ENCODE measurements at places on chromosomes 6 and 20.

- DNase-seq, result no peak
Observed at GRCh38 chr6:25485821-25486534, 166.0 kb upstream of the SCGN start.

- no peak for DNase-seq
Observed at GRCh38 chr20:57770852-57771720, 61.3 kb upstream of the PMEPA1 start.

- no peak for DNase-seq
Observed at GRCh38 chr6:7047128-7047527, 60.6 kb upstream of the RREB1 start.

DNA sequence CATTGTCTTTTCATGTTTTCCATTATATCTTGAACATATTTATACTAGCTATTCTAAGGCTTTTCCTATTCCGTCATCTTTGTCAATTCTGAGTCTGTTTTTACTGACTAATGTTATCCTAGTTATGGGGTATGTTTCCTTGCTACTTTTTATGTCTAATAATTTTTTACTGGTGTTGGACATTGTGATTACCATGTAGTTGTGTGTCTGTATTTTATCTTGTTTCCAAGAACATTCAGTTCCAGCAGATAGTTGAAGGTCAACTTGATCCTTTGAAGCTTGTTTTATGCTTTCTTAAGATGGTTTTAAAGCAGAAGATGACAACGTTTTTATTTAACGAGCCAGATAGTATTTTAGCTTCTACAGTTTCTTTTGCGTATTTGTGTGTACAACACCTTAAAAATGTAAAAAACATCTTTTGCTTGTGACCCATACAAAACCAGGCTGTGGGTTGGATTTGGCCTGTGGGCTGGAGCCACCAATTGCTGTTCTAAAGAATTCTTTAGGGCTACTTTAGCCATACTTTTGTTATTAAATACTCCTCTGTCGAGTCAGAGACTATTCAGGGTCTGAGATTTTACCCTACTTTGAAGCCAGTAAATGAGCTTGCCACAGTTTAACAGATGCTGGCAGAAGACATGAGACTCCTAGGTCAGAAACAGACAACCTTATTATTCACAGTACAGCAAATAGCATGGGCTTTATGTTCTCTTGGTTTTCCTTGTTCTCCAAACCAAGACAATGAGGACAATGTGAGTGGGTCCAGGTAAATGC is 38.7 kb upstream of the REV3L start:
- no peak for DNase-seq

DNA sequence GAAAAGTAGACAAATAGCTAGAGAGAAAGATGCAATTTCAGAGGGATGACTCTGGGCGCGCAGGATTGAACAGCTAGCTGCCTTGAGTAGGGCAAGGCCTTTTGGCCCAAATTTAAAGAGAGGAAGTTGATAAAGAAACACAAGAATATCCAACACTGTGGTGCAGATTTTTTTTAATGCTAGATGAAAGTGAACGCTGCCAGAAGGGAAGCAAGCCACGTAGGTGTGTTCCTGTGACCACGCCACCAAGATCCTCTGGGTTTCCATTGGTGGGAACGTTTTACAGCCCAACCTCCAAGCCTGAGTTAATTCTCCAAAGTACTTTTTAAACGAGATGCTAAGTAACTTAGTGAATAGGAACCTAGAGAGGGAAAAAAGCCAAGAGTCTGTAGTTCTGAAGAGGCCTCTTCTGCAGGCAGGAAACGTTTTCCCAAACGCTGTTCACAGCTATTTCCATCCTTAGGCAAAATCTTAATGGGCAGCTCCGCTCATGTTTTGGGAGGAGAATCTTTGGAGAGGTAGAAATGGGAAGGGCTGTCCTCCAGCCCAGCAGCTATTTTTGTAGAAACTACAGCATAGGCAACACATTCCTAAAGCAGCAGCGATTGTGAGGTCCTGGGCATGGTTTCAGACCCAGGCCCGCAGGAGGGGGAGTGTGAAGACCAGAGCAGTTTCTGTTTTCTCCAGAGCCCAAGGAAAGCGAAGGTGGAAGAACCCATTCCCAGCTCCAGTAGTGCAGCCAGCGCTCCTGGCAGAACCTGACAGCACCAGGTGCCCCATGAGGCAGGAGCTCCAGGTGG is 8.2 kb downstream of the LY86 start:
- no peak for DNase-seq

- DNase-seq, result no peak
Observed at GRCh38 chr6:112017760-112018537, 36.0 kb upstream of the CCN6 start.

DNA sequence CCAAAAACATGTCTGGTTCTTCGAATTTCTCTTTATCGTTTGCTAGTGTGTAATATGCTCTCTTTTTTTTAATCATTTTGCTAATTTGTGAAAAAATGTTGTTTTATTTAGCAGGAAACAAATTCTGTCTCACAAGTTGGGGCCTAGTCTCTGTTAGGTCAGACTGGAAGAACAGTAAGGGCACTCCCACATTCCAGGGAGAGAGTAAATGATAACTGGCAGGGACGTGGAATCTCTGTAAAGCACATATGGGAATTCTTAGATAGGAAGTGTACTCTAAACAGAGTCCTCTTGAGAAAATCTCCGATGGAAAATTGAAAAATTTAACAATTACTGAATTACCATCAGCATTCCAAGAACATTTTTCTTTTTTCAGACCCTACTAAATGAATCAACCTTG is 16.4 kb upstream of the CCDC28A start:
- no peak for DNase-seq

DNA sequence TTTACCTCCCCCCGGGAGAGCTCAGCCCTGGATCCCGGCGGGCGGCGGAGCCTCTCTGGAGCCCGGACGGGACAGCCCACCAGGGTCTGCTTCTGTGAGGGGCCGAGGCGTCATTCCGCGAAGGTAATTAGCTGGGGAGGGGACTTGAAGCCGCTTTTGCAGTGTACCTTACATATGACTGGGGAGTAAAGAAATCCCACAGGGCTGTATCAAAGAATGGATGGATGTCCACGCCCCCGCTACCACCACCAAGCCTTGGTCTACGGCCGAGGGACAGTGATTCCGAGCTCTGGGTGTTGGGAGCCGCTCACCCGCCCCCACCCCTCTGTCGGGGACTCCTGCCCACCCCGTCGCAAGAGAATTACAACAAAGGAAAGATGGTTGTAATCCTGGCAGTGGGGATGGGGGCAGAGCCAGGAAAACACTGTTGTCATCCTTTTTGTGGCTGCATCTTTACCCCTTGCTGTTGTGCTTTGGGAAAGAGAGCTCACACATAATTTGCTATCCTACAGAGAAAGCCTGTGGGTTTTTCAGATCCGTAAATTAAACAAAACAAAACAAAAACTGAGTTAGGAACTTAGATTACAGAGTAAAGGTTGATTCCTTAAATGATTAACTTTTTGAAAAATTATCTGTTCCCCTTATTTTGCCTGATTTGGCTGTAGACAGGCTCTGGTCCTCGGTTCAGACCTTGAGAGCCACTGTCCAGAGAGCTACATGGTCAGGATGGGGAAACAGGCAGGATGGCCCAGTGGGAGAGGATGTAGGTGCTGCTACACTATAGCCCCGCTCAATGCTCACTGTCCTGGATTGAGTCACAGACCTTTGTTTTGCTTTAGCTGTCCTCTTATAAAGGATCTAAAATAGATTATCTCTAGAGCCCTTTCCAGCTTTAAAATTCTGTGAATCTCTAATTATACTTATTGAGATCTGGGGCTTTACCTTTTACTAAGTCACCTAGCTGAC is 997 bp upstream of the FBXO30 start:
- no peak for DNase-seq

Measured in Calu3 (cell line).